GM03348 (cell line): ENCODE measurements at places on chromosomes 7 and 10.

DNA sequence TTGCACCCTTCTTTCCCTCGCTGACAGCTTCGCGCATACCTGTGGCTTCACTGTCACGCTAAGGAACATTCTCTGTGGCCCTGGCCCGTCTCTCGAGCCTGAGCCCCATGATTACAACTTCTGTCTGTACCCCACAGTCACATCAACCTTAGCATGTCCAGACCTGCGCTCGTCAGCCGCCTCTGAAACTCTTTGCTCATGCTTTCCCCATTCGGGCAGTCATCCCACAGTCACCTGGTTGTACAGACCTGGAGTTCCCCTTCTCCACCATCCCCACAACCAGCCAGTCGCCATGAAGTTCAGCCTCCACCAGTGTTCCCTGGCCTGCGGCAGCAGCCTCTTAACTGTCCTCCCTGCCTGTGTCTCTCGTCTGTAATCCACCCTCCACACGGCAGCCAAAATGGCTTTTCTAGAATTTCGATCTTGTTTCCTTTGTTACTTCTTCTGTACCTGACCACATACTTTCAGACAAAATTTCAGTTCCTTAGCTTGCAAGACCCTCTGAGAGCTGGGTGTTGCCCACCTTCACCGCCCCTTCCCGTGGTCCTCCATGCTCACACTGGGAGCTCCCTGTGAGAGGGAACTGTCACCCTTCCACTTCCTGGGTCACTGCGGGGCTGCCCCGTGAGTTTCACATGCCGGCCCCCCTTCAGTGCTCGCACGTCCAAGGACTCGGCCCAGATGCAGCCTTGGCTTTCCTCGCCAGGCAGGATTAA, 229.2 kb downstream of the CELF2 start:
- DNase-seq, result no peak

GRCh38 chr10:48805848-48806247, 121.2 kb downstream of the WDFY4 start:
- peak; percentile 37 for DNase-seq

- DNase-seq, result no peak
Measured at GRCh38 chr10:97718178-97718577, 4.6 kb downstream of the MARVELD1 start.

GRCh38 chr10:90089719-90090118, 388.3 kb downstream of the KIF20B start:
- no peak for DNase-seq

GRCh38 chr10:25547382-25547781, 372.6 kb downstream of the GPR158 start:
- no peak for DNase-seq

GRCh38 chr7:15459018-15459615, 102.7 kb downstream of the AGMO start:
- DNase-seq, result peak; percentile 14

DNA sequence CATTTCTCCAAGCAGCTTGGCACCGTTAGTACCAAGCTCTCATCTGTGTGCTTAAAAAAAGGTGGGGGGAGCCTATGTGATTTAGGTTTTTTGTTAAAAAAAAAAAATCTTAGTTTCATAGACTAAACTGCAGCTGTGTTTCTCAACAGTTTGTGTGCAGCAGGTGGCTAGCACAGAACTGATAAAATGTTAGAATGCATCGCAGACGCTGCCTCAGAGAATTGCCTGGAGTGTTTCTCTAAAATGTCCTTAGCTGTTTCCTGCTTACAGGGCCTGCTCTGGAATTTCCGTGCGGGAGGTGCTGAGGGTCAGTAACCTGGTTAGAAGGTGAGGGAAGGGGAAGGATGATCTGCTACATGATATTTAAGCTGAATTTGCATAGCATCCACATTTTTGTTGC, 268.9 kb downstream of the PLXDC2 start:
- no peak for DNase-seq

- DNase-seq, result no peak
Measured at GRCh38 chr10:114653926-114654325, 4.1 kb downstream of the ABLIM1 start.

DNA sequence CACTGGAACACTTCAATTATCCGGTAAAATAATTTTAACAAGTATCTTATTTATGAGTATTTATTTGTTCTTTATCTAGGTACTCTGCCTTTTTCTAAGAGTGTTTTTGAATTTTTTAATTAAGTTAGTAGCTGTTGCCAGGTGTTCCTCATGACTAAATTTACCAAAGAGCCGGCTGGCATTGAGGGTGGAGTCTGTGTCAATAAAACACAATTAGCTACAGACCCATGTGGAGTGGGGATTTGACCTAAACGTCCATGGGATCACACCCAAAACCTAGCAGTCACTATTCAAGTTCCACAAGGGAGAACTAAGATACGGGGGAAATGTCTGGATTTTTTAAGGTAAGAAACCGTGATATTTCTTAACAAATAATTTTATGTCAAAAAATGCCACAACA, 9.8 kb downstream of the SLC16A12 start:
- DNase-seq, result no peak

- DNase-seq, result no peak
Measured at GRCh38 chr10:92181575-92181974, 109.3 kb downstream of the CPEB3 start.

DNA sequence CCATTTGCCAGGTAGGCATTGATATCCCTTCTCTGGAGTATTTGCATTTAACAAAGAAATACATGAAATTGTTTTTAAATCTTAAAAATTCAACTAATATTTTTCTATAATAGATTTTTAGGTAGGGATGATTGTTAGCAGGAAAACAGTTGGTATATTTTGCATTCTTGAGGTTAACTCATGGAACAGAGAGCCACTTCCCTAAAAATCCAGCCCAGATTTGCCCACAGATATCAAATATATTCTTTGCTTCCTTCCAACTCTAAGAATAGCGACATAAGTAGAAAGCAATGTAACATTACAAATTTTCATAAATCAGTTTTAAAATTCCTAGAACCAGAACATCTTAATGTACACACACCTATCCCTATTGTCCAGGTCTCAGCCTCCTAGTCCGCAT, 45.0 kb upstream of the ANLN start:
- DNase-seq, result no peak

GRCh38 chr10:52956461-52956860, 183.9 kb upstream of the MBL2 start:
- no peak for DNase-seq

GRCh38 chr7:106126170-106126938, 14.2 kb upstream of the SYPL1 start:
- no peak for DNase-seq

- peak; percentile 91 for DNase-seq
Measured at GRCh38 chr10:101839416-101840063, 4.1 kb downstream of the KCNIP2 start.

GRCh38 chr10:50224330-50224952, 26.9 kb downstream of the ASAH2 start:
- DNase-seq, result peak; percentile 55

- DNase-seq, result no peak
Measured at GRCh38 chr10:94102436-94102835, 108.7 kb downstream of the PLCE1 start.

DNA sequence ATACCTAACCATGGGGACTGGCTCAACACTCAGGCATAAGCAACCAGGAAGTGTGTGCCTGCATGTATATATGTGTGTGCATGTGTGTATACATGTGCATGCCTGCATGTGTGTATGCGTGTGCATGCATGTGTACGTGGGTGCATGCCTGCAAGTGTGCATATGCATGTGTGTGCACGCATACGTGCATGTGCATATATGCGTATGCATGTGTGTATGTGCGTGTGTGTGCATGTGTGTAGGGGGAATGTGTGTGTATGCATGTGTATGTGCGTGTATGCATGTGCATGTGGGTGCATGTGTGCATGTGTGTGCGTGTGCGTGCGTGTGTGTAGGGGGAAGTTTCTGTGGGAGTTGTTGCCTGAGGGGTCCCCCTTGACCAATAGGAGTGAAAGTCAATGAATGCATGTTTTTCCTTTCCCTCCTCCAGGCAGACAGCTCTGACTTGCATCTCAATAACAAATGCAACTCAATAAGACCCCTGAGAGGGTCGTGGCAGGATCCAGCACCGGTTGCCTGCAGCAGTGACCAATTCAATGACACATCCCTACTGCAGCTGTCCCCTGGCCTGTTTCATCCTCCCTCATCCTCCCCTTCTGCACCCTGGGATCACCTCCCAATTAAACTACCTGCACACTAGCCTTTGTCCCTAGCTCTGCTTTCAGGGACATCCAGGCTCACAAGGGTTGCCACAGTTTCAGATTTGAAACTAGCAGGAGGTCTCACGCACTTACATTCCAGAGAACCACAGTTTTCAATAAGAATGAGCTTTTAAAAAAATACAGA, 27.0 kb upstream of the FZD8 start:
- DNase-seq, result no peak

DNA sequence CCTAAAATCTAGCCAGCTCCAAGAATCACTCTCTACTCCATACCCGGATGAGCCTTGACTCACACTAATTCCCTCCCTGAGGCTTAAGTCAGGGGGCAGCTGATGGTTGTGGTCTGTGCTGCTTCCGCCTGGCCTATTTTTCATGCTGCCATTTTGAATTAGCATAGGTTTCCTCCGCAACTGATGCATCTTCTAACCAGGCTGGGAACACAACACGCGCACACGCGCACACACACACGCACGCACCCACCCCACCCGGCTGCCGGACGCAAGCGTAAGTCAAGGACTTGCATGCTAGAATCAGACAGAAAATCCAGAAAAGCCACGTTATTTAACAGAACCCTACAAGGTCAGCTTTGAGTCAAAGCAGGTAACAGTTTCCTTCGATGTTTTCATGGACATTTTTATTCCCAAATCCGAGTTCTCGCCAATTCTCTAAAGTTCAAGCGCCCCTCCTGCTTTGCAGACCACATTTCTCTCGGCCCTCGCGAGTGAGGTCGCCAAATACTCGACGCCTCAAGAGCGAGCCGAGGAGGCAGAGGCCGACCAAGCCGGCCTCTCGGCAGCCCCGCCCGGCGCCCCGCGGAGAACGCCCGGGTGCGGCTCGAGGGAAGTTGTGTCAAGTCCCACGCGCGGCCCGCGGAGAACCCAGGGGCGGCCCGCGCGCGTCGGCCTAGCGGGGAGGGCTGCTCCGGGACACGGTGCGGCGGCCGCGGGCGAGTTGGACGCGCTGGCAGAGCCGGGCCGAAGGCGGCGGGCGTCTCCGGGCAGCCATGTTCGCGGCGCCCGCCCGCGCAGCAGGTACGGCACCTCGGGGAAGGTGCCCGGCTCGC, 961 bp downstream of the SCRN1 start:
- DNase-seq, result peak; percentile 68

DNA sequence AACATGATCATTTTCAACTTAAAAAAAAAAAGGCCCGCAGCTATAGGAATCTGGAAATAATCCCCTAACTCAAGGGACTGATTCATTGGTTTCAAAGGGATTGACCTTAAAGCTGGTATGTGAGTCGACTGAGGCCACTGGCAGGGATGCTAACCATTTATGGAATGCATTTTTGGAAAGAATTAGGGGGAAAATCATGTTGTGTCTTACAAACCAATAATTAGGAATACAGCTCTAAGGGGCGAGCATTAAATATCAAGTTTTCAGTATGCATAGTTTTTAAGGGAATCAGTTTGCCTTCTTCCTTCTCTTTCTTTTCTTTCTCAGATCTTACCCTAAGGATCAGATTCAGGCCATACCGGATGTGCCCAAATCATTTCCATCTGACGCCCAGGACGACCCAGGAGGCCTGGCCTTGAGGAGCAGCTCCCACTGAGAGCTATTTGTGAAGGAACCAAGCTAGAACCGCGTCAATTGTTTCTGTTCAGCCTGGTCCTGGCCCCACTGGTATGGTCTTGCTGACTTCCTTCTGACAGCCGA, 48.7 kb downstream of the BPGM start:
- peak; percentile 78 for DNase-seq

GRCh38 chr7:83156006-83156405, 6.7 kb downstream of the PCLO start:
- DNase-seq, result no peak

DNA sequence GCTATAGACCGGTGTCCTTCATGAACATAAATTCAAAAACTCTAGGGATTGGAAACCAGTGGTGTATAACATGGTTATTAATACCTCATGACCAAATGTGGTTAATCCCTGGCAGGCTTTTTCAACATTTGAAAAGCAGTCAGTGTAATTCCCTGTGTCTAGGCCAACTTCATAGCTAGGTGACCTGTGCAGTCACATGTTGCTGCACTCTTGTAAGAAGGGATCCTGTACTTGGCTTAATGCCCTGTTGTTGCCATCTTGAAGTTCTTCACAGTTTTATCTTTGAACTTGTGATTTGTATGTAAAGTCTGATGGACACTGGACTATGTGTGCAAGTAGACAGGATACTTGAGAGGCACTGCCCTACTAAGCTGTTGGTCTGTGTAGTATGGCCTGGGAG, 39.7 kb downstream of the ZNF33A start:
- DNase-seq, result no peak

GRCh38 chr7:22697876-22698606, 29.0 kb upstream of the IL6 start:
- no peak for DNase-seq

GRCh38 chr10:1807924-1808323, 70.6 kb upstream of the ADARB2 start:
- DNase-seq, result no peak

DNA sequence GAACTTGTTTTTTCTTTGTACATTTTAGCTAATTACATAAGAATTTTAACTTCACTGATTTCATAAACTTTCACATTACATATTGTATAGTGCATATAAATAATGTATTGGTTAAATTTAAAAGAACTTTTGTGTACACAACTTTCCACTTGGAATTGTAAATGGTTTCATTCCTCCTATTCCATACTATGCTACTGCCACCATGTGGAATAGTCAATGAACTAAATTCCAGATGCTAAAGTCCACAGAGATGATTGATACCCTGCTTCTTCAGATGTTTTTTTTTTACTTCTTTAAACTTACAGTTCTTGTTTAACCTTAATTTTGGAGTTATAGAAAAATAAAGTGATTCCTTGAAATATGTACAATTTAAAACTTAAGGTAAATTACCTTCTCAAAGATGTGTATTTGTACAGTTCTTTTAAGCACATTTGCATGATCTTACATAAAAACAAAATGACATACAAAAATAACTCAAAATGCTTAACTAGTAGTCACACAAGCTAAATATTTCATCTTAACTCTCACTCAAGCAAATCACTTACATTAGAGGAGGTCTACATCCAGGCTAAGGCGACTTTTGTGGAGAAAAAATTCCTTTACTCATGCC, 247.6 kb upstream of the HGF start:
- DNase-seq, result peak; percentile 51

- peak; percentile 63 for DNase-seq
Measured at GRCh38 chr10:34637418-34637911, 177.6 kb downstream of the PARD3 start.
